HFFc6 (cell line): ENCODE measurements at places on chromosomes 1 and 21.

- peaks cover 4% of the 10 kb centered on the region for H3K27me3 ChIP-seq
- no peaks in the 10 kb centered on the region for H3K36me3 ChIP-seq
- H3K27ac ChIP-seq = no peak overlapping the region
- peaks cover 28% of the 10 kb centered on the region for H3K4me1 ChIP-seq
These were observed 96.8 kb upstream of the PALMD start for GRCh38 chr1:99548943-99549605.

- no peak overlapping the region for H3K27ac ChIP-seq
- peak; percentile 12 for DNase-seq
- no peak overlapping the region for H3K4me3 ChIP-seq
- H3K36me3 ChIP-seq = peaks cover 4% of the 10 kb centered on the region
These were observed 126.6 kb downstream of the ACTL8 start for GRCh38 chr1:17881761-17882160.

DNA sequence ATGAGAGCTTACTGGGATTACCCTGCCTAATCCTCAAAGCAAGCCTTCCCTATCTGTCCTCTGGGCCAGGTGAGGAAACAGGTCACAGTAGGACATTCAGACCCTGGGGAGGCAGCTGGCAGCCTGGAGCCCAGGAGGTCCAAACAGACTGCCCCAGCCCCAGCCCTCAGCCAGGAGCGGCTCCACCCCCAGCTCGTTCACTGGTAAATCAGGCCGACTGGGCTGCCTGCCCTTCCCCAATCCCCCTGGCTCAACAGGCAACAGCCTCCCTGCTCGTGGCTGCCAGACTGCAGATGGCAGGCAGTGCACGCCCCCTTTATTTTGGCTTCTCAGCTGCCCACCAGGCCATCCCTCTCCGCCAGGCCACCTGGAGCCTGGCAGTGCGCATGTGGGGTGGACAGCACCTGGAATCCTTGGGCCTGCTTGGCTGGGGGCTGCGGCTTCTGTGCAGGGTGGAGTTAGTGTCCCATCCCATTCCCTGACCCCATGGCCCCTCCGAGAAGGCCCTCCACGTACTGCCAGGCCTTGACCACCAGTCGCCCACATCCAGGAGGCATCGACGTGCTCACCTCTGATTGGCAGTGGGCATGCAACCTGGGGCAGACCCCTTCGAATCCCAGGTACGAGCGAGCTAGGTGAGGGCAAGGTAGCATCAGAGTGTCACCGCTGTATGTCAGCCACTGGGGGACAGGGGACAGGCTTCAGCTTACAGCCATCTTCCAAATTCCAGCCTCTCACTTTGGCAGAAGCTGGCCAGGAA, 11.2 kb upstream of the ZNF670 start:
- H3K36me3 ChIP-seq = no peaks in the 10 kb centered on the region; the same call in 1 of the 2 replicates
- no peak overlapping the region for H3K27ac ChIP-seq
- H3K4me3 ChIP-seq = no peak overlapping the region

GRCh38 chr21:34526241-34526617, 14.2 kb upstream of the KCNE1 start:
- peaks cover 44% of the 10 kb centered on the region for H3K36me3 ChIP-seq
- H3K27ac ChIP-seq = peak overlapping the region; percentile 97
- H3K27me3 ChIP-seq = no peaks in the 10 kb centered on the region; the same call in 1 of the 2 replicates
- DNase-seq = no peak
- peaks cover 84% of the 10 kb centered on the region for H3K4me1 ChIP-seq

DNA sequence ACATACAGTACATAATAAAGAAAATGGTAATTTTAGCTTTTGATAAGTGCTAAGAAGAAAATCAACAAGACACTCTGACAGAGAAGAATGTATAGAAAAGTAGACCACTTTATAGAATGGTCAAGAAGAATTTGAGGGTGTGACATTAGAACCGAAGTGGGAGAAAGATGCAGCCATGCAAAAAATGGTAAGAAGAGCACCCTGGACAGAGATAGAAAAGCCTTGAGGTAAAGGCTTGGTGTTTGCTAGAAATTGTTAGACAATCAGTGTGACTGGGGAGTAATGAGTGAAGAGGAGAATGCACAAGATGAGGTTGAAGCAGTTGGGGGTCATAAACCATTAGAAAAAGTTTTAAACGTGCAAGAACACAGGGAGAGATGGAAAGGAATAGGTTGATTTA, 23.5 kb downstream of the MAEL start:
- DNase-seq = no peak
- no peak overlapping the region for H3K4me3 ChIP-seq
- no peak overlapping the region for H3K27ac ChIP-seq
- no peaks in the 10 kb centered on the region for H3K4me1 ChIP-seq

- DNase-seq = peak; percentile 87
- H3K4me1 ChIP-seq = peaks cover 43% of the 10 kb centered on the region
- H3K27me3 ChIP-seq = peaks cover 7% of the 10 kb centered on the region
- peak overlapping the region; percentile 97 for H3K27ac ChIP-seq
- H3K36me3 ChIP-seq = no peaks in the 10 kb centered on the region
These were observed 82.8 kb downstream of the DMRTB1 start for GRCh38 chr1:53541761-53542550.

DNA sequence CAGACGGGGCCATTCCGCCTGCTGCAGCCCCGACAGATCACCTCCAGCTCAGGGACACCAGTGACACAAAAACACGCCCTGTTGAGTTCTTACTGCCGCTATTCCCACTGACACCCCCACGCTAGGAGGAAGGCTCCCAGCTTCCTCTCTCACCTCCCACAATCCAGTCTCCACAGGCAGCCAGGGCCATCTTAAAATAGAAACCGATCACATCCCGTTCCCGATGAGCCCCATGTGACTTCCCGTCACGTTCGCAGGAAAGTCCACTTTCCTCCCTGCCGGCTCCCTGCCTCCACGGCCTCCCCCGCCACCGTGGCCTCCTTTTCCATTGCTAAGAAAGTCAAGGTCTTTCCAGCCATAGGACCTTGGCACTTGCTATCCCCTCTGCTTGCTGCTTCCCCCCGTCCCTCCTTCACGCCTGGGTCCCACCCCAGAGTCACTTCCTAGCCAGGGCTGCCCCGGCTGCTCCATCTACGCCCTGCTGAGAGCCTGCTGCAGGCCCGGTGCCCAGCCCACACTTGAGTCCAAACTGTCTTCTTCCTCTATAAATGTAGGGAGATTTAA, 24.0 kb upstream of the DDOST start:
- no peak for DNase-seq
- H3K4me3 ChIP-seq = no peak overlapping the region
- peaks cover 4% of the 10 kb centered on the region for H3K36me3 ChIP-seq
- no peak overlapping the region for H3K27ac ChIP-seq
- H3K27me3 ChIP-seq = no peaks in the 10 kb centered on the region

- peak overlapping the region; percentile 54 for H3K4me3 ChIP-seq
- peaks cover 8% of the 10 kb centered on the region for H3K27me3 ChIP-seq
- peak overlapping the region; percentile 63 for H3K27ac ChIP-seq
- H3K36me3 ChIP-seq = peaks cover 81% of the 10 kb centered on the region
- peaks cover 89% of the 10 kb centered on the region for H3K4me1 ChIP-seq
These were observed 58.3 kb upstream of the SDC3 start for GRCh38 chr1:30966690-30967369.

- H3K4me1 ChIP-seq = peaks cover 25% of the 10 kb centered on the region
- H3K4me3 ChIP-seq = no peak overlapping the region
- no peak for DNase-seq
- H3K36me3 ChIP-seq = no peaks in the 10 kb centered on the region
These were observed 20.0 kb upstream of the ADARB1 start for GRCh38 chr21:45054227-45054926.

DNA sequence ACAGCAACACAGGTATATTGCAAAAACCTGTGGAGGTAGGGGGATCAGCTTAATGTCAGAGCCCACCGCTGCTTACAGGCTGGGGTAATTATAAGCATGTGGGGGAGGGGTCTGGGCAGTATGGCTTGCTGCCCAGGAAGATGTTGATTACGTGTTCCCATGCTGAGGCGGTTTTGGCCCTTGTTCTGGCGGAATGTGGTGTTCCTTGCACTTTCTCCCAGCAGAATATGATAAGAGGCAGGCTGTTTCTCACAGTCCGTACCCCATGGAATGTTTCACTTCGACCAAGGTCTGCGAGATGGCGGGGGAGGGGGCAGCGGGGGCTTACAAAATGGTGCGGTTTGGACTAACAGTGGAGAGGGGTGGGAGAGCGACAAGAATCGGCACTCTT, 9.8 kb upstream of the HPCAL4 start:
- no peak overlapping the region for H3K4me3 ChIP-seq
- H3K36me3 ChIP-seq = no peaks in the 10 kb centered on the region
- H3K27ac ChIP-seq = no peak overlapping the region
- H3K27me3 ChIP-seq = peaks cover 48% of the 10 kb centered on the region
- H3K4me1 ChIP-seq = peaks cover 11% of the 10 kb centered on the region

DNA sequence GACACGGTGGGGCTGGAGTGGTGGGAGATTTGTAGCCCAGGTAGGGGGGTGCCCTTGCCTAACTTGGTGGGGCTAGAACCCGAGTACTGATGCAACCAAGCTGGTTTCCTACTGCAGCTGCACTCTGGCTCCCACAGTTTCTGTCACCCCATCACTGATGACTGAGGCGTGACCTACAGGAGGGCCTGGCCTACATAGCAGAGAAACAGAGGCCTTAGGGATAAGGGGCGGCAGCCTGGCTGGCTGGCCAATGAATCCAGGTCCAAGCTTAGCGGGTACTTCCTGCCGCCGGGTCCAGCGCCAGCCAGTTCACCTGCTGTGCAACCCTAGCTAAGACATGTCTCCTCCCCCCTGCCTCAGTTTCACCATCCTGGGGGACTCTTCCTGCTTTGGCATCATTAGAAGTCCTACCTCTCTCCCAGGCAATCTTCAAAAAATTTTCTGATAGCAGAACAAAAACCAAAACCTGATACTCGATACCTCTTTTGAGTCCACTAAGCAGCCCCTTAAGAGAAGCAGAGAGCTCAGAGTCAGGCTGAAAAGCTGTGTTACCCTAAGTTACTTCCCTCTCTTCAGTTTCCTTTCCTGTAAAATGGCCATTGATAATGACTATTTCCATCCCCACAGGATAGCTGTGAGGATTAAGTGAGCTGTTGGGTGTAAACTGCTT, 27.3 kb upstream of the RNF19B start:
- no peaks in the 10 kb centered on the region; the same call in 1 of the 2 replicates for H3K27me3 ChIP-seq
- no peak for DNase-seq
- peaks cover 53% of the 10 kb centered on the region for H3K4me1 ChIP-seq
- H3K27ac ChIP-seq = peak overlapping the region; percentile 89
- peak overlapping the region; percentile 33 for H3K4me3 ChIP-seq

DNA sequence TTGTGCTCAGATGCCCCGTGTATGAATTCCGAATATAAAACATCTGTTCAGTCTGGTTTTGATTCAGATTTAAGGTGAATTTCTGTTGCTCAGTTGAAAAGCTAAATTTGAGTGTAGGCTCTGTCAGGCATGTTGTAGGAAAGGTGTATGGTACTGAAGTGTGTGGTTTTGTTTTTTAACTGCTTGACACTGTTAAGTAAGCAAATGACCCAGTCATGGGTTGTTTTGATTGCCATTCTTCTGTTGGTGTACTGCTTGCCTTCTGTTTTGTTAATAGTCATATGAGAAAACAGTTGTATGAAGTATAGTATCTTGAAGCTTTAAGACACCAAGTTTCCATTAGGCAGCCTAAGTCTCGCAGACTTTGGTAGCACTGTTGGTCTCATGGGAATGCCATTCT, 10.0 kb downstream of the MRPS6 start:
- H3K4me1 ChIP-seq = peaks cover 56% of the 10 kb centered on the region
- H3K4me3 ChIP-seq = no peak overlapping the region
- peaks cover 51% of the 10 kb centered on the region for H3K36me3 ChIP-seq
- H3K27ac ChIP-seq = no peak overlapping the region
- DNase-seq = no peak
- H3K27me3 ChIP-seq = no peaks in the 10 kb centered on the region; the same call in 1 of the 2 replicates

- H3K27ac ChIP-seq = no peak overlapping the region
- DNase-seq = no peak
- H3K36me3 ChIP-seq = no peaks in the 10 kb centered on the region
These were observed 29.1 kb upstream of the NFIA start for GRCh38 chr1:61053226-61053711.

GRCh38 chr1:181485287-181486097, 2.2 kb downstream of the CACNA1E start:
- no peak overlapping the region for H3K27ac ChIP-seq
- no peak for DNase-seq
- no peaks in the 10 kb centered on the region for H3K36me3 ChIP-seq
- no peaks in the 10 kb centered on the region for H3K4me1 ChIP-seq
- H3K4me3 ChIP-seq = no peak overlapping the region
- peaks cover 40% of the 10 kb centered on the region for H3K27me3 ChIP-seq

DNA sequence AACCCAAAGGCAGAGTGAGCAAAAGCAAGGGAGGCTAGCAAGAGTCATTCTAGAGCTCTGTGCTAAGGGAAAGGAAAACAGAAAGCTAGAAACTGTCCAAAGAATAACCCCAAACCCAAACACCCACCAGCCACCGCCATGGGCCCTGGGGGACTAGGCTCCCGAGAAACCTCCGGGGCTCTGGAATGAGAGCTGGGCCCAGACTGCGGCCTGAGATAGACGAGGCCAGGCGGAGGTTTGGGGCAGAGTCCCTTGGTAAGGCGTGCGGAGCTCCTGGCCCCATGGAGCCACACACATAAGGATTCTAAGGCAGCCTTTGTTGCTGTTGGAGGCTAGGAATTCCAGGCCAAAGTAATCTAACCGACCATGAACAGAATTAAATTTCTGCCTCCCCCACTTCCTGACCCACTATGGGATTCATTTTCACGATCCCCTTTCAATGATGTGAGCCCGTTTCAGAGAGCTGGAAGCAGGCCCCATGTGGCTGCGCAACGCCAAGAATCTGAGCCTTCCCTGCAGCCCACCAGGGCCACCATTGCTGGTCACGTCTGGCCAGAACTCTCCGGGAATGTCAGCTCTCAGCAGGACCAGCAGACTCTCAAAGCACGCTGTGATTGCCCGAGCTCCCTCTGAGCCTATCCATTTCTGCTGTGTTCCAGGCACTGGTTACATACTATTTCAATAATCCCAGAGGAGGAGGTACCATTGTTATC, 145.0 kb downstream of the TRABD2B start:
- H3K27me3 ChIP-seq = no peaks in the 10 kb centered on the region
- no peaks in the 10 kb centered on the region for H3K4me1 ChIP-seq
- no peak for DNase-seq
- no peaks in the 10 kb centered on the region for H3K36me3 ChIP-seq
- no peak overlapping the region for H3K4me3 ChIP-seq
- no peak overlapping the region for H3K27ac ChIP-seq

DNA sequence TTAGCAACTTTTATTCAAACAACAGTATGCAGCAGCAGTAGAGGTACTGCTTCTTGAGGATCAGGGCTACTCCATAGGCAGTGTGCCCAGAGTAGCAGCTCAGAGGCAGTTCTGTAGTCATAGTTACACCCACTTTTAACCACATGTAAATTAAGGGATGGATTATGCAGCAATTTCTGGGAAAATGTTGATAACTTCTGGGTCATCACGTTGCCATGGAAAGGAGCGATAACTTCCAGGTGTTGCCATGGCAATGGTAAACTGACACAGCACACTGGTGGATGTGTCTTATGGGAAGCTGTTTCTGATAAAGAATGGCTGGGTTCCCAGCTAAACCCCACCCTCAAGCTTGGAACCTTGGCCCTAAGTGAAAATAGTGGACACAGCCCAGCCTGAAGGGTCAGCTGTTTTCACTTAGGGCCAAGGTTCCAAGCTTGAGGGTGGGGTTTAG, 29.0 kb upstream of the PLA2G2A start:
- no peak overlapping the region for H3K27ac ChIP-seq
- H3K4me3 ChIP-seq = no peak overlapping the region
- DNase-seq = peak; percentile 0
